ENCODE measurements at places on chromosomes 1 and 21. TPM values are rescaled to one million over a fixed set of nuclear protein-coding genes. Genes with fewer than 3 reads are reported as not detected.

DNA sequence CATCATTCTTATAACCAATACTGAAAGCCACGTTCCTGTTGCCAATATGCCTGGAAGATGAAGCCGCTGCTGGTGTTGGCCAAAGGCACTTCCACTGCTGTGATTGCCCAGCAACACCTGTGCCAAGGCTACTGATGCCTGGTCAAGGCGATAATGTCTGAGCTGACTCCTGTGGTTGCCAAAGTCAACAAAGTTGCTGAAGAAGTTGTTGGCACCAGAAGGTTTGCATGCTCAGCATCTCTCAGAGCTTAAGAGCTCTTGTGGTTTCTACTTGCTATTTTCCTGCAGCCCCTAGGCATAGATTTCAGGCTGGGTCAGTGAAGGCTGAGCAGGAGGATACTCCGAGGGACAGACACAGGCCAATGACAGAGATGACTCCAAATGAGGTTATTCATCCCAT is 63.4 kb upstream of the RAB3GAP2 start:
- DNase-seq = no peak

DNA sequence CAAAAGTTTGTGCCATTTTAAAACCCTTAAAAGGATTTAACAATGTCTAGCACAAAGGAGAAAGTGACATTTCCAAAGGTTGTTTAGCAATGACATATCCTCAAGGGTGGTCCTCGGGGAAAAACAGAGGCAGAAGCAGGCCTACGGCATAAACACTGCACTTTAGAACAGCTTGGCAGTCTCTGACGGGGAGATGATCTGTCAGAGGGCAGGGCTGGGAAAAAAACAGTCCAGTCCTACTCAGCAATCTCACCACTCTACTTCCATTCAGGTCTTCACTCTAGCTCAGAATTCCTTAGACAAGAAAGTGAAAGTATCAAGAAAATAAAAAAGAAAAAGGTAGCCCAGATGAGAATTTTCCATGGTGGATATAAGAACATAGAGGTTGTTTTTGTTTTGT is 4.1 kb downstream of the CRYZ start:
- no peak for DNase-seq

Gene FALEC
- 0.80 TPM for total RNA-seq

Gene CBS
- 68.6 TPM for total RNA-seq
